ENCODE measurements at places on chromosomes 5 and 9.

DNA sequence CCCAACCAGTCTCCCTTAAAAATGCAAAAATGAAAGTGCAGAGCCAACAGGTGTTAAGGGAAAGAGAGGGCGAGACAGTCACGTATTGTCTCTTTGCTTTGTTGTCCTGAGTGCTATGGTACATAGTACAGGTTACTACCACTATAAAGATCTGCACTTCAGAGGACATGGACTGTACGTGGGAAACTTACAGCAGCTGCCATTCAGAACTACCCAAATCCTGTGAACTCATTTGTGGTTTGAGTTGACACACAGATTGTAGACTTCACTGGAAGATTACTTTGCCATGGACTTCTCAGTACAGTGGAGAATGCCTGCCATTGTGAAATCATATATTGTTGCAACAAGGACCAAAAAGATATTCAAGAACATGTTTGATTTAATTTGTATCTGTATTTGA is 34.8 kb downstream of the FBXO38 start:
- DNase-seq = no peak

DNA sequence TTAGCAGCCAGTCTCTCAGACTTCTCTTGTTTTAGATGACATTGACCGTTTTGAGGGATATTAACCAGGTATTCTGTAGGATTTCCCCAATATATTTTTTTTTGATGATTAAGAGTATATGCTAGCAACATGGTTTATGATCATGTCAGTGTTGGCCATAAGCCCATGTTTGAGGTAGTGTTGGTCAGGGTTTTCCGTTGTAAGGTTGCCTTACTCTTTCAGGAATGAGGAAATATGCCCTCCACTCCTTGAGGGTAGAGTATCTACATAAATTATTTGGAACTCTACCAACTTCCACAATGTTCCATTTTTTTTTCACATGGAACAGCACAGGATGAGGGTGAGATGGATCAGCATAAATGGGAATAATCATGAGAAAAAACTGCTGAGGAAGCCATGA is 188.4 kb upstream of the PRDM9 start:
- no peak for DNase-seq

- no peak for DNase-seq
Measured at GRCh38 chr9:35658968-35659220, 802 bp downstream of the CCDC107 start.

DNA sequence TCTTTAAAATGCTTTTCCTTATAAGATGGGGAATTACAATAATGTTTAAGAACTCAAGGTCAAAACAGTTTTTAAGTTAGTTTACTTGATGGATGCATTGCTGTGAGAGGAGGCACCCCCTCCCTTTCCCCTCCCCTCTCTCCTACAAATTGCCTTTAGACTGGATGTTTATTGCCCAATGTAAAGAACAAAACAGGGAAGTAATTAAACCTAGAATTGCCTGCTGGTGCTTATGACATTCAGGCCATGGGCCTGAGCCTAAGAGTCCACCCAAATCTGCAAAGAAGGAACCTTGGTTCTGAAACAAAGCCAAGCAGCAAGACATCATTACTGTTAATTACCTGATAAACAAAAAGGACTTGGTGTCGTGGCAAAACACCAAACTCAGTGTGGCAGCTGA is 630.3 kb downstream of the ISL1 start:
- DNase-seq = no peak

DNA sequence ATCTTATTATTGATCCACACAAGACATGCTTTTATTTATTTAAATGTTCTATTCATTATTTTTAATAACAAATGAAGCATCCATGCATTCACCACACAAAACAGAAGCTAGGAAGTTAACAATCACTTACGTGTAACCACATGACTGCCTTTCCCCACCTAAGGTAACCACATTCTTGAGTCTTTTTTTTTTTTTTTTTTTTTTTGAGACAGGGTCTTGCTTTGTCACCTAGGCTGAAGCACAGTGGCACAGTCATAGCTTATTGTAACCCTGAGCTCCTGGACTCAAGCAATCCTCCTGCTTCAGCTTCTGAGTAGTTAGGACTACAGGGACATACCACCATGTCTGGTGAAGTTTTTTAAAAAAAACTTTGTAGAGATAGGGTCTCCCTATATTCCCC is 133.0 kb downstream of the DOCK2 start:
- no peak for DNase-seq

GRCh38 chr5:176959051-176959450 is 47.5 kb downstream of the UIMC1 start:
- DNase-seq = no peak

DNA sequence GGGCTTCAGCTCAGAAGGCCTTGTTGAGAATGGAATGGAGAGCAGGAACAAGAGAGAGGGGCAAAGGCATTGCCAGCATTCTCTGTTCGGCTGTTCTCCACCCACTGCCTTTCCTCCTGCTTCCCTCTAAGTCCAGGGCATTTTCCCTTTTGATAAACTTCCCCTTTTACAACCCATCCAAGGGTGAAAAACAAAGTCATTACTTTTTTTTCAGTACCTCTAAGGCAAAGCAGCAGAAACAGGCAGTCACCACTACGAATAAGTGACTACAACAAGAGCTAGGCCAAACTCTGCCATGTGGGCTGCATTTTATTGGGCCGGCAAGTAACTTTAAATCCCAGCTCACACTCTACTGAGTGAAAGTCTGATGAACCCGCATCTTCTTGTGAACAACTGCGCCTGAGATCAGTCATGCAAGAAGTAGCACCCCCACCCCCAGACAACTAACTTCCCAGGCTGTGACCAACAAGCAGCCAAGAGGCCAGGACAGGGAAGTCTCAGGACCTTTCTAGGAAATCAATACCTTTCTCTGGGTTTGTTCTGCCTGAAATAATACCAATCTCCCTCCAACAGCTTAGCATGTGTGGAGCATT is 13.1 kb downstream of the IL7R start:
- DNase-seq = no peak

GRCh38 chr9:10235376-10235775 is 377.4 kb downstream of the PTPRD start:
- no peak for DNase-seq

GRCh38 chr5:119275601-119276173 is 80.1 kb upstream of the TNFAIP8 start:
- DNase-seq = no peak

DNA sequence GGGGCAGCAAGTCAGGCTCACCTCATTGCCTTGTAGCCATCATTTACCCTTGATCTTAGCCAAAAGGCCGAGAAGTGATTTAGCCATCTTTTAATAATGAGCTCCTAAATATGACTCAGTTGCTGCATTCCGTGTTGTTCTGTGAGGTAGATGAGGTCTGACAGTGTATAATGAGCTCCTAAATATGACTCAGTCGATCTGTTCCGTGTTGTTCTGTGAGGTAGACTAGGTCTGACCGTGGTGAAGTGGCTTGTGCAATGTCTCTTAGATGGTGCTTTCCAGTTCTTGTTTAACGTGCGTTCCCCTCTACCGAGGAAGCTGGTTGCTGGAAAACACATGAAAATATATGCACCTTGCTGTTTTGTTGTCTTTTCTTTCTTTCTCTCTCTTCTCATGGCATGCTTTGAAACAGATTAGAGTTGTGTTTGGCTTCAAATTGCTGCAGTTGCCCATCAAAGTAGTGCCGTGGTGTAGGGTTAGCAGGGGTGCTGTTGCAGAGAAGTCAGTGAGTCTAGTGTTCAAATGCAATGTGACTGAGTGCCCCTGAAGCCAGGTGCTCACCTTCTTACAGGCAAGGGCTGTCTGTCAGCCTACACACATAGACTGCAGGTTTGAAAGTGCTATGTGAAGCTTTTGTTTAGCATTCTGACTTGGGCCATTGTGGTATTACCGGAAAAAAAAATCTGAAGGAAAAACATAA is 118.6 kb downstream of the KDM4C start:
- DNase-seq = no peak

- no peak for DNase-seq
Measured at GRCh38 chr9:121268598-121268850, 562 bp downstream of the GSN start.

- no peak for DNase-seq
Measured at GRCh38 chr5:143716881-143717280, 95.1 kb upstream of the HMHB1 start.

- no peak for DNase-seq
Measured at GRCh38 chr9:106532306-106533015, 330.5 kb upstream of the ZNF462 start.

DNA sequence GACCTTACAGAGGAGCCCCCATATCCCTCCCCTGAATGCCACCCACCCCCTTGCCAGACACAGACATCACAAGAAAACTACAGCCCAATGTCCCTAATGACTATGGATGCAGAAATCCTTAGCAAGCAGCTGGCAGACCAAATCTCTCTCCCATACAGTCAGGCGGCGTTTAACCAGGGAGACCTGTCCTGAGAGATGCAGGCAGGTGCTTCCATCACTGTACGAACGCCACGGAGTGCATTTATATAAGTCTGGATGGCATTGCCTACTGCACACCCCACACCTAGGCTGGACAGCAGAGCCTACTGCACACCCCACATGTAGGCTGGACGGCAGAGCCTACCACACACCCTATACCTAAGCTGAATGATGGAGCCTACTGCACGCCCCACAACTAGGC is 34.4 kb upstream of the SARDH start:
- no peak for DNase-seq

GRCh38 chr5:168992016-168992415 is 308.9 kb downstream of the SLIT3 start:
- DNase-seq = no peak

DNA sequence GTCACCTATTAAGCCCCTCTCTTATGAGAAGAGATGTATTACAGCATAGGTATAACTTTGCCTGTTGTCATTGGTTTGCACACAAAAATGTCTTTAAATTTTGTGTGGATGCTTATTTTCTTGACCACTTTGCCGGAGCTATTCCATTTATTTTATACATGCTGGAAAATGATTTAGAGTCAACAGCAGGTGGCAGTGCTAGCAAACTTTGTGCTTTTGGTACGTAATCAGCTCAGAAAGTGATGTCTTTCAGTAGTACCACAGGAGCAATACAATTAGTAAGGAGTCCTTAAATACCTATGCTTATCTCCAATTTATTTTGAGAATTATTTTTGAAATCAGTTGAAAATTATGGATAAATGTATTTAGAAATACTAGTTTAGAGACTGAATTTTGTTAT is 19.8 kb upstream of the NUDT12 start:
- DNase-seq = no peak

DNA sequence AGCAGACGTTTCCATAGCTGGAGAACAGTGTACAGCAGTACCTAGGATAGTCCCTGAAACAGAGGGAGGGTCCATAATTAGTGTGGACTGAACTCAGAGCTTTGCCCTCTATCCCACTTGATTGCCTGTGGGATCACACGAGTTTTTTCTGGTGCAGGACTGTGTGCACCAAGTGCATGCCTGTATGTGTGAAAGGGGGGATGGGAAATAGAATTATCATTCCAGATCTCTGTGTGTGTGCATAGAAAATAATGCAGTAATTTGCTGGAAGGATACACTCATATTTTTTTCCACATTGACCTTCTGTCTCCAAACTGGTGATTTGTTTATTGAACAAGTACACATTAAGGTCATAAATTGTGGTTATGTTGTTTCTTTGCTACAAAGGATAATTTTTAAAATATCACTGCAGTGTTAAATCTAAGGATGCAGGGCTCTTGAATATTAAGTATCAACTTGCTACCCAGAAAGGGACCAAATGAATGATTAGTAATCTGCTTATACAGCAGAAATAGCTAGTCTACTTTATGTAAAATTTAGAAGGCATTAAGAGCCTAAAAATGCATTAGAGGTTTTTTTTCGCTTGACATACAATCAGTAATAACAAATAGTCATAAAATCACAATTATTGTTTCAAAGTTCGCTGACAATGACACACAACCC is 292.9 kb downstream of the CDH18 start:
- DNase-seq = no peak

DNA sequence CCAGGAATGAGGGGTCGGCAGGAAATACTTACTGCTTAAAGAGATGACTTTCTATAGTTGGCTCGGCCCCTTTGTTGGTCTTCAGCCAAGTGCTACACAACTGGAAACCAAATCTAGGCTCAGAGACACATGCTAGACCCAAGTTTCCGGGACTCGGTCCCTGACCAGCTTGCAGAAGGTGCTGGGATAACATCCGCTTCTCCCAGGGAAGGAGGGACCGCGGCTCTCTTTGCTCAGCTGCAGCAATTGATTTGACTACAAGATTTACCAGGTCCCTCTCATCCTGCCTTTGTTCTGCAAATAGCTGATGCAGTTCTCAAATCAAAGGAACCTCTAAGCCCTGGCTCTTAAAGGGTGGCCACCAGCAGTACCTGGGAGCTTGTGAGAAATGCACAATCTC is 314.7 kb downstream of the MLLT3 start:
- no peak for DNase-seq

GRCh38 chr5:44497606-44498005 is 108.4 kb upstream of the FGF10 start:
- no peak for DNase-seq

- no peak for DNase-seq
Measured at GRCh38 chr9:91949392-91949945, 559 bp downstream of the ROR2 start.

- DNase-seq = no peak
Measured at GRCh38 chr5:53071738-53072137, 37.8 kb downstream of the MOCS2 start.

GRCh38 chr5:178126556-178126955 is 4.3 kb upstream of the RMND5B start:
- no peak for DNase-seq

DNA sequence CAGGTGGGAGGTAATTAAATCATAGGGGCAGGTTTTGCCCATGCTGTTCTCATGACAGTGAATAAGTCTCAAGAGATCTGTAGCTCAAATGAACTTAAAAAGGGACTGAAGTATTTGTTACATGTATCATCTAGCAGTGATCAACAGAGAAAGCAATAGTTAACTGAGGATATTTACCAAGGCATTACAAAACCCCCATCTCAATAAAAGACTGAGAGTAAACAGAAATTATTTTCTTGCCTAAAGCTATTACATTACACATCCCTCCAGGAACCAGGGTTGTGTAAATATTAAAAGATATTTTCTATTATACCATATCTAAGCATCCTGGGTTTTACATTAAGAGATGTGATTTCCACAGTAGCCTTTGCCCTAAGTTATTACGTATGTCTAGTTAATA is 169.9 kb downstream of the CTNND2 start:
- DNase-seq = no peak

GRCh38 chr5:171980792-171981191 is 25.6 kb downstream of the FBXW11 start:
- DNase-seq = no peak

GRCh38 chr5:170289764-170290163 is 7.8 kb downstream of the LCP2 start:
- DNase-seq = no peak

- DNase-seq = no peak
Measured at GRCh38 chr9:69645488-69645887, 26.7 kb downstream of the APBA1 start.

- no peak for DNase-seq
Measured at GRCh38 chr5:76662521-76662920, 39.3 kb upstream of the F2RL2 start.
